Stimulated activated CD8-positive, alpha-beta memory T cell treated with anti-CD3 and anti-CD28 coated beads, Interleukin-7, amount 100 ng/mL, for 1 hour (primary cell): ENCODE measurements at places on chromosomes 16 and 17.

DNA sequence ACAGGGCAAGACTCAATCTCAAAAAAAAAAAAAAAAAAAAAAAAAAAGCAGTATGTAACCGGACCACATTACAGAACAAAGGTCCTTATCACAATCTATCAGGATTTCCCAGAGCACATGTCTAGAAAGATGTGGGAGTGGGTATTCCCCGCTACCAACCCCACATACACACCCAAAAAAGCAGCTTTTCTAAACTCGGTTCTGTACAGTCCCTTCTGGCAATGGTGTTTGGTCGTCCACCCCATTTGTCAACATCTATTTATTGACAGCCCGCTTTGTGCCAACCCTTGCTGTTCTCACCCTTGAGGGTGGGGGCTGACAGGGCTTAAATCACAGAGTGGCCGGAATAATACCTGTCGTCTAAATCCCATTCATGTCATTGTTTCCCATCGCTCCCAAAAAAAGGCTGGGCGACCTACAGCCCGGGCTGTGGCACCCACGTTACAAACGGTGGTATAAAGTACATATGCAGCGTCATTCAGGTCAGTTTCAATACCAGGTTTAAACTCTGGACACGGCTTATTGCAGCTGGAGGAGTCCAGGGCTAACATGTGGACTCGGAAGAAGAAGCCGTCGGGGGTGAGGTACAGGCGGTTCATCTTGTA, 3.6 kb downstream of the C17orf58 start:
- DNase-seq, result no peak

DNA sequence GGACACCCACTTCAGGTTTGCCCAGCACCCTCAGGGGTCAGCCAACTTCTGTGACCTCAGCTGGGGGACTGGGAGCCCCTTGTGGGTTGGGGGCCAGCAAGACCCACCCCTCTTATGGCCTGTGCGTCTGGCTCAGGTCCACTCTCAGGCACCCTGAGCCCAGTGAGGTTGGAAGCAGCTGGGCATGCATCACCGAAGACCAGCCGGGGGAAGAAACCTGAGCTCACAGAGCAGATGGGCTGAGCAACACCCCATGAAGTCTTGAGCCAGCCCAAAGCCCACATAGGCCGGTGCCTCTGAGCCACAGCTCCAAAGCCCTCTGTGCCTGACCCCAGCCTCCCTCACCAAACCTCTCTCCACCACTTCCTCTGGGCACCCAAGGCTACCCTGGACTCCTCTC, 166.7 kb downstream of the RBFOX3 start:
- DNase-seq, result no peak

DNA sequence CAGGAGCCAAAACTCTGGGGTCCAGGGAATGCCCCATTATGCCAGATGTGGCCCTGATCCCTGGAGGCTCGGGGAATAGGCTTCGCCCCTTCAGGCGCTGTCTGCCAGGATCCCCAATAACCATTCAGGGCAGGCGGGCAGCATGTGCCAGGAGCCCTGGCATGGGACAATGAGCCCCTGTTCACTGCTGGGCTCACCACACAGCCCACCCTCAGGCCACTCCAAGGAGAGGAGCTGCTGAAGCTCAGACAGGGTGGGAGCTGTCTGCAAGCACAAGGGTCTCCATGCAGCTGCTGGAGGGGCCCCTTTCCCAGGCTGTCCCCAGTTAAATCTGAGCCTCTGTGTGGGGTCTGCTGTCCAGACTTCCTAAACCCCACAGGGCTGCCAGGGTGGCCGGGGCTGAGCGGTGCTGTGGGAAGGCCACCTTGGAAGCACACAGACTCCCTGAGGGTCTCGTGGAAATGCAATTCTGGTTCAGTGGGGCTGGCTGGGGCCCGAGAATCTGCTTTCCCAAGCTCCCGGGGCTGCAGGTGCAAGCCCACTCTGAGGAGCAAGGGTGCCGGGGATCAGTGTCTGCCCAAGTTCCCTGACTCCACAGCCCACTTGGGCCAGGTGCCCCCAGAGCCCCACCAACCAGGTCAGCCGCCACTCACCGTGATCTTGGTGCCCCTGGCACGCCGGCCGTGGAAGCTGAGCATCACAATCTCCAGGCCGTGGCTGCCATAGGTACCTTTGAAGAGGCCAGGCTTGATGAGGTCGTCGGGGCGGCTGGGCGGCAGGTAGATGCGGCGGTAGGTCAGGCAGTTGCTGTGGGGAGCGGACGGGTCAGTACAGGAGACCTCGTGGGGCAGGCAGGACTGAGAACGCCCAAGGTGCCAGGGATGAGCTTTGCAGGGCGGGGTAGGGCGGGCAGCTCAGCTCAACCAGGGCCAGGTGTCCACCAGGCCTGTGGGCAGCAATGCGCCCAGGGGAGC, 17.7 kb upstream of the C16orf95 start:
- DNase-seq, result no peak

DNA sequence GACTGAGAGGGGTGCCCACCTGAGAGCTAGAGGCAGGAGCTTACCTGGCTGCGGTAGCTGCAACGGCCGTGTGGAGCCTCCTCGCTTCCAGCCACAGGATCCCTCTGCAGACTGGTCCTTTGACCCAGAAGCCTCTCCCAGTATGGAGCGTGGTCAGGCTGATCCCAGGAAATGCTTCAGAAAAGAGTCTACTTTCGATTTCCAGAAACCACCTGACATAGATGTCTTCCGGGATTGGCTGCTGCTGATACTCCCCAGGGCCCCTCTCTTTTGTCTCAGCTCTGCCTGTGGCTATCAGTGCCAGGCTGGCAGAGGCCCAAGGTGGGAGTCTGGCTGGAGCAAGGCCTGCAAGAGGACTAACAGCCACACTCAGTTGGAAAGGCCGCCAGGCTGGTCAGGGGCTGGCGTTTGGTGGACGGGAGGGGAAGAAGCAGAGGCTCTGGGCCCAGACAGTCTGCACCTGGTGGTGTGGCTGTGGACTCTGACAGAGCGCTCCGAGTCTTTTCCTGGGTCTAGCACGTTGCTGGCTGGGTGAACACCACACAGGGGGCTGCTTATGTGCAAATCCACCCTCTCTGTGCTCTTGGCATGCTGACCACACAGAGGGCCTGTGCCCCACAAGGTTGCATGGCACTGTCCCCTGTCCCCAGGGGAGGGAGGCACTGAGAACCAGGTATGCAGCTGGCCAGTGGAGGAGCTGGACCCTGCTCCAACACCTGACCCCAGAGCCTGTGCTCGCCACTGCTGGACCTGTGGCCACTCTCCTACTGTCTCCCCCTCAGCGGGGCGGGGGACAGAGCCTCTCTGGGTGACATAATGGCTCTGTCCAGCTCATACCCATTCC, at the start of gene LGALS3BP:
Gene LGALS3BP (minus strand): TSS at position 144 of the 844 bp plus-strand sequence. CDS start 2,732 bp downstream, outside the sequence.
- DNase-seq, result no peak

GRCh38 chr17:48565022-48565554, 13.1 kb downstream of the HOXB4 start:
- no peak for DNase-seq

DNA sequence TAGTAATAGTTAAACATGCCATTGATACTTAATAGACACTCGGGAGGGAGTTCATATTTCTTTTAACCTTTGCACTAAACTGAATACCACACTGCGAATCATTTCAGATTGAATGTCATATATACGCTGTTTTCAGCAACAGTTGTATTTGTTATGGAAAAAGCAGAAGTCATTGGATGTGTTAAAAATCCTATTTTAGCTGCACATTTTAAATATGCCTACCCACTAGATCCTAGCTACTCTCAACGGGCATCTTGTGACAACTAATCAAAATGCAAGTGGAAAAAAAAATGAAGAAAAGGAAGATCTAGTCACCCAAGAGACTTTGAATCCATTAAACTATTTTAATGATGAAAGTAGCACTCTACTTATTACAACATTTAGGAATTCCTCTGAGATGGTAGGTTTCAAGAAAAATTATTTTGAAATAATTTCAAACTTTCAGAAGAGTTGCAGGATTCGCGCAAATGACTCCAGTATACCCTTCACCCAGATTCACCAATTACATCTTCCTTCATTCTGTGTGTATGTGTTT, 51.4 kb upstream of the MNT start:
- DNase-seq, result no peak

GRCh38 chr17:42098730-42099399, 592 bp upstream of the ZNF385C start:
- DNase-seq, result no peak

- DNase-seq, result no peak
Observed at GRCh38 chr16:57906382-57907316, 64.3 kb downstream of the CNGB1 start.

- no peak for DNase-seq
Observed at GRCh38 chr16:50679676-50680555, 1.2 kb downstream of the SNX20 start.

DNA sequence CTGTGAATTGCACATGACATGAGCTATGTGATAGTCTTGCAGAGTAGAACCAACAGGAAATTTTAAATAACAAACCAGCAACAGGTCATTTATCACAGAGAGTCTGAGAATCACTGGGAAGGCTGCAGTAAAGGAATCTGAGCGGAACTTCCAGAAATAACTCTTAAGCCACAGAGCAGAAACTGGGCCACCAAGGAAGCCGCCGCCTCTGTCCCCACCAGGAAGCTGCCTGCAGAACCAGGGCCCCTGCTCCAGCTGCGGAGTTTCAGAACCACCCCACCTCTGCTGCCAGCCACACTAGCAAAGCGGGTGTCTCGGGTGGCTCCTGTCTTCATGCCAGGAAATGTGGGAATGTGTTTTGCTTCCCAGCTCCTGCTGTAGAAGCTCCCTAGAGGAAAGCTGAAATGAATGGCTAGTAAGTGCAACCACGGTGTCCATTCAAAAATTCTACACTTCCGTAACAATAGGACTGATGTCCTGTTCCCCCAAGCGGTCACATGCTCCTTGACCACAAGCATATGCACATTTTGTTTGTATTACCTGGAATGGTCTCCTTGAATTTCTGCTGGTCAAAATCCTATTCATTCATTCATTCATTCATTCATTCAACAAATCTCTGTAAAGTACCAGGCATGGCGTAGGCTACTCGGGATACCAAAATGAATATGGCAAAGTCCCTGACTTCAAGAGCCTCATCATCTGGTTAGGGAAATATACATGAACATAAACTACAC, 7.7 kb upstream of the ITPRIPL2 start:
- DNase-seq, result no peak

- DNase-seq, result no peak
Observed at GRCh38 chr17:8708025-8708461, 36.6 kb downstream of the CCDC42 start.

GRCh38 chr16:83952587-83952939, 477 bp upstream of the OSGIN1 start:
- DNase-seq, result no peak

DNA sequence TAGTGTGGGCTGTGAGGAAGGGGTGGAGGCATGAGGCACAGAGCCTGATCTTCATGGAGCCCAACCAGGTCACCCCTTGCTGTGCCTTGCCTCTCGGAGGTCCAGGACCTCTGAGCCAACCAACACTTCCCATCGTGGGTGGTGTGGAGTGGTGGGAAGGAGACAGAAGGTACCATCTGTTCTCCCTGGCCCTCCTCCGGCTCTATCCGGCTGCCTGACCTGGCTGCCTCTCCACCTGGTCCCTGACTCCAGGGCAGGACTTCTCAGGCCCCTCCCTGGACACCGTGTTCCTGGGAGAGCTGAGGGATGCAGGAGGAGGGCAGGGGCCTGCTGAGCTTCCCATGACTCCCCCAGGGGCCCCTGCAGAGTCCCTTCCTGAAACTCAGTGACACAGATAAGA, 3.9 kb downstream of the PDK2 start:
- no peak for DNase-seq

GRCh38 chr16:66639091-66639885, 34.8 kb downstream of the CMTM3 start:
- DNase-seq, result no peak

DNA sequence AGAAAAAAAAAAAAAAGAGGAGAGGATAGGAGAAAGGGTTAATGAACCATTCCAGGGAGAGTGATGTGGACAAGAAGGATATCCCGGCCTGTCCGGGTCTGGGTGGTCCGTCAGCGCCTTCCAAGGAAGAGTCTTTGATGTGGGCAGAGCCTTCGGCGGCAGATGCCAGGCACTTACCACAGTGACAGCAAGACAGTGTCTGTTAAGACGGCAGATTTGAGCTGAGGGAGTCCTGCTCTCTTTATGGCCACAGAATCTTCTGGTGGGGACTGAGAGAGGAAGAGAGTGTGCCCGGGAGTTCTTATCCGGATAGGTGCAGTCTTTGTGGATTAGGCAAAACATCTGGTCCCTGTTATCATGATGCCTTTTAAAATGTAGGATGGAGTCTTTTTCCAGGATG, 95.2 kb downstream of the ZDHHC7 start:
- DNase-seq, result no peak
